ENCODE measurements at places on chromosomes 7 and 10. TPM values are rescaled to one million over a fixed set of nuclear protein-coding genes. Genes with fewer than 3 reads are reported as not detected.

The RPEL1 gene
- total RNA-seq: under 0.01 TPM

The MYL10 gene
- total RNA-seq: not detected

The SSBP1 gene
- total RNA-seq: 122 TPM

The TMEM176A gene
- not detected for total RNA-seq

The OPN1SW gene
- not detected for total RNA-seq

The GPR26 gene
- not detected for total RNA-seq

The HMX3 gene
- total RNA-seq: not detected

The NUTM2B gene
- total RNA-seq: 0.09 TPM

The CALML3 gene
- total RNA-seq: not detected

The DLX6 gene
- total RNA-seq: not detected

The ETV1 gene
- total RNA-seq: 75.7 TPM

The CAMK2G gene
- total RNA-seq: 25.8 TPM

The PTPRN2 gene
- 2.5 TPM for total RNA-seq

The PRSS1 gene
- not detected for total RNA-seq
